ENCODE measurements at places on chromosomes 13 and 19.

GRCh38 chr19:48506138-48506733 is 5.4 kb downstream of the LMTK3 start:
- no peak for DNase-seq

DNA sequence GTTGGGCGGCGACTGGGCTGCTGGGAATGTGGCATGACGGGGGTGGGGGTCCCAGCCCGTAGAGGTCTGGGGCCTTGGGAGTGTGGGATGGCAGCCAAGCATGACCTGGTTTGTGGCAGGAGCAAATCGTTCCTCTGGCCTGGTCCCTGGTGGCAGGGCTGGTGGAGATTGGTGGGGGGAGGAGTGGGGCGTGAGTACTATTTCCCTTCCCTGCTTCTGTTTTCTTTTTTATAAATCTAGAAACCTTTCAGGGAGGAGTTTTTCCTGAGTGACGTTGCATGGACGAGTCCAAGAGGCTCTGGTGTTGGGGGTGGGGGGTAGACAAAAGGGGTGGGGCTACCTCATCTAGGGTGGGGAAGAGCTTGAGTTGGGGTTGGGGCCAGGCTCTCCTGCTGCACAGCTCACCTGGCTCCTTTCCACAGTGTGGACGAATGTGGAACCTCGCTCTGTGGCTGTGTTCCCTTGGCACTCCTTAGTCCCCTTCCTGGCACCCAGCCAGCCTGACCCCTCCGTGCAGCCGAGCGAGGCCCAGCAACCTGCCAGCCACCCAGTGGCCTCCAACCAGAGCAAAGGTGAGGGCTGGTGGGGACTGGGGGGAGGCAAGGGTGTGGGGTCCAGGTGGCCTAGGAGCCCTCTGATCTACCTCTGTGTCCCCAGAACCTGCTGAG is 15.4 kb upstream of the PRR19 start:
- peak; percentile 50 for DNase-seq

GRCh38 chr19:37413313-37414084 is 42.6 kb downstream of the ZNF527 start:
- no peak for DNase-seq

- peak; percentile 76 for DNase-seq
These were observed 67.8 kb downstream of the RASA3 start for GRCh38 chr13:114064450-114065140.

- peak; percentile 71 for DNase-seq
These were observed 7.0 kb upstream of the ZNF444 start for GRCh38 chr19:56133858-56134653.

DNA sequence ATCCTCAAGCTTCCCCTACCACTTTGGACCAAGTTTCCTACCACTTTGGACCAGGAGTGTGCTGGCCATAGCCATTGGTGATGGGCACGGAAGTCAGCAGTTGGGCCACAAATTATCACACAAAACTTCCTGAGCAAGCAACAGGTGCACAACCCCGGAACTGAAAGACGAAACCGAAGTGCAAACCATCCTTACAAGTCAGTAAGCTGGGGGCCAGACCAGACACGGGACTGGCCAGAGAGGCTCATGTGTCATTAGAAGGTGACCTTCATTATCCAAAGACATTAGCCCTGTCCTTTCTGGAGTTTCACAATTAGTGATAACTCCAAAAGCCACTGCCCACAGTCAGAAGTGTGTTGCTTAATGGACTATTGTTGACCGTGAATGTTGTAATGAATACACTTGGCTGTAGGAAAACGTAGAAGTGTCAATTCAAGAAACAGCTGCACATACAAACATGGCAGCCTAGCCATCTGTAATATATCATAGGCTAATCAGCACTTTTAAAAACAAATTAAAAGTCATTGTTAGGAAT is 244.1 kb upstream of the IRS2 start:
- DNase-seq = no peak

DNA sequence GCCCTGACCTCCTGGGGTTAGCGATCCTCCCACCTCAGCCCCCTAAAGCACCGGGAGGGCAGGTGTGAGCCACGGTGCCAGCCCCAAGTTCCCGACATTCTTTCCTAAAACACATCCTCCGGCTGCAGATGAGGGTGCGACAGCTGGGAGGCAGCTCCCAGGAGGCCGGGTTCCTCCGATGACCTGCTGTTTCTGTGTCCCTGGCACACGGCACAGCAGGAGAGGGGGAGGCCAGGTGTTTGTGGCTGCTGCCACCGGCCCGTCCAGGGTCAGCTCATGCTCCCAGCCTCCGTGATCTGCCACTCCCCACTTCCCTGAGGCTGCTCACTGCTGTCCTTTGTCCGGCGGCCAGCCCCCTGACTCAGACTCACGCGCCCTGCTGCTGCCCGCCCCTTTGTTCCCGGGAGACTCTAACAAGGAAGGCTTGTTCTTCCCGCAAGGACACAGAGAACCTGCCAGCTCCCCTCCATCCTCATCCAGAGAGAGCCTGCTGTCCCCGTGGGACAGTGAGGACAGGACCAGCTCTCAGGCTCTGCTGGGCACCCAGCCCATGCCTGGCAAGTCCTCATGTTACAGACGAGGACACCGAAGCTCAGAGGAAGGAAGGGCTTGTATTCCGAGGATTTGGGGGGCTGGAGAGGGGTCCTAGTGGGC is 10.6 kb upstream of the MADCAM1 start:
- DNase-seq = peak; percentile 89

DNA sequence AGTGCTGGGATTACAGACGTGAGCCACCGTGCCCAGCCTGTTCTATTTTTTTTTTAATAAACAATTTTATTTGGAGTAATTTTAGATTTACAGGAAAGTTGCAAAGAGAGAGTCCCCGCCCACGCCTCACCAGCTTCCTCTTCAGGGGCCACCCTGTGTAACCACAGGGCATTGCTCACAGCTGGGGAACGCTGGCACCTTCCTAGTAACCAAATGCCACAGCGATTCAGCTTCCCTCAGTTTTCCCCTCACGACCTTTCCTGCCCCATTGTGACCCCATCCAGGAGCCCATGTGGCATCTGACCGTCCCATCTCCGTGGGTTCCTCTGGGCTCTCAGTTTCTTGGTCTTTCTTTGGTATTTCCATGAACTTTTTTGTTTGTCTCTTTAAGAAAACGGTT is 83.9 kb downstream of the GNG7 start:
- DNase-seq = no peak

GRCh38 chr19:44955505-44956439 is 592 bp downstream of the CLPTM1 start:
- DNase-seq = no peak

DNA sequence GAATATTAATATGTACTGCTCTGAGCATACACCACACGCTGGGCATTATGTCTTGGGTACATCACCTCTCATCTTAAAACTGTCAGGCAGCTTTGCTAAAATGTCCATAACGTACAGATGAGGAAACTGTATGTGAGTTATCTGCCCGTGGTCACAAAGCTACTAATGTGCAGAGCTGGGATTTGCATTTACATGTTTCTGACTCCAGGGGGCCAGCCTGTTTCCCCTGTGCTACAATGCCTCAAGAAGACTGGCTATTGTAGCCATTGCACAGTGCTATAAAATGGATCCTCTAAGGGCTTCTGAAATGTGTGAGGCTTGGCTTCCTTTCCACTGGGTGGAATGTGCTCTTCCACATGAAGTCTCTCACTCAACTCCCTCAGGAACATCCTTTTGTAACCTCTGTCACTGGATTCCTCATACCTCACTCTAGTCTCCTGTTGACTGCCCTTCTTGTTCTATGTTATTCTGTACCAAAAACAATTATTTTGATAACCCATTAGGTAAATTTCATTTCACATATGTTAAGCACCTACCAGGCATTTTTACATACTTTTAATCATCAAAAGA is 95.6 kb upstream of the HTR2A start:
- no peak for DNase-seq

- no peak for DNase-seq
These were observed 720.7 kb downstream of the DIAPH3 start for GRCh38 chr13:59442944-59443486.

- DNase-seq = peak; percentile 33
These were observed 2.4 kb downstream of the TICAM1 start for GRCh38 chr19:4829001-4829712.

GRCh38 chr13:55439450-55439849 is 1701.3 kb upstream of the PRR20A start:
- peak; percentile 4 for DNase-seq

DNA sequence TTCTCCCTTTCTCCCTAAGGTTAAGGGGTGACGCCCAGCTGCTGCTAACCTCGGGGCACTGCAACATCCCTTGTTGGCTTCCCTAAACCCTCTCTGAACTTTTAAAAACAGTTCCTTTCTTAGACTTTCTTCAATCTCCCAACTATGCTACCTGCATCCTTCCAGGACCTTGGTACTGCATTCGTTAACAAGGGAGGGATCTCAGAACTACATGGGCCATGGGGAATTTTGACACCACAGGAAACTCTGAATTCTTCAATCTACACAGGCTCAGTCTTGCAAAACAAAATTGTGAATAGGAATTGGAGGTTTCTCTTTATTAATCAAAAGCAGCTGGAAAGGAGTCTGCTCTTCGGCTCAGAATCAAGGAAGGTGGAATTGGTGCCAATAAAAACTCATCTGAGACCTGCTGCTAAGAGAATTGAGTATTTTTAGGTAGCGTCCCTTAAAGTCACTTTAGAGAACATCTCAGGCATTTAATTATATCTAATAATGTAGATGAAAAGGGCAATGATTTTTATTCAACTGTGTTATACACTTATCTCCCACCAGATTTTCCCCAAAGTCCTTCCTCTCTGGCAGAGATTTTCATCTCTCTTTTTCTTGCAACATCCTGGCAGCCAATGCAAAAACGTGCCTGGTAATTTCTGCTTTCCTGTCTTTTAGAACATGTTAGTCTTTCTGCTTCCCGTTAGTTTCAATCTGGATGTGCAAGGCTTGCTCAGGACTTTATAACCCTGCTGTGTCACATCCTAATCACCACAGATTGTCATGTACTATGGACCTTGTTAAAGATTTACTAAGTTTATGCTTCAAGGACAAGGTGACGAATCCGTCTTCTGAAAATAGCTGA is 69.1 kb upstream of the SLC15A1 start:
- DNase-seq = peak; percentile 73

DNA sequence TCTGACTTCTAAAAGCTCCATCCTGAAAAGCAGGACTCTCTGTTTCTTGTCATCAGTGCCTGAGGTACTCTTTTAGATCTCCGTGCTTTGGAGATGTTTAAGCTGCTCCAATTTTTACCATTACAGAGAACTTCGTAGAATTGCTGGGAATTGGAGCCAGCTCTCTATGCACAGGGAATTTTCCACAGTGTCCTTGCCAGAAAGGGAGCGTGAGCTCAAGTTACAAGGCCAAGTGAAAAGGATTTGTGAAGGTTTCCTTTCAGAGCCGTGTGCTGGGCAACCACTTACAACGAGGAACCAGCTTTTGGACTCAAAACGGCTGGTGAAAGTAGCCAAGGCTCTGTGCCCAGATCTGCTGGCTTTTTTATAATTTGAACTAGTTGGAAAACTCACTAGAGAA is 82.6 kb downstream of the NUFIP1 start:
- peak; percentile 80 for DNase-seq

GRCh38 chr13:59672445-59672844 is 491.3 kb downstream of the DIAPH3 start:
- DNase-seq = no peak

DNA sequence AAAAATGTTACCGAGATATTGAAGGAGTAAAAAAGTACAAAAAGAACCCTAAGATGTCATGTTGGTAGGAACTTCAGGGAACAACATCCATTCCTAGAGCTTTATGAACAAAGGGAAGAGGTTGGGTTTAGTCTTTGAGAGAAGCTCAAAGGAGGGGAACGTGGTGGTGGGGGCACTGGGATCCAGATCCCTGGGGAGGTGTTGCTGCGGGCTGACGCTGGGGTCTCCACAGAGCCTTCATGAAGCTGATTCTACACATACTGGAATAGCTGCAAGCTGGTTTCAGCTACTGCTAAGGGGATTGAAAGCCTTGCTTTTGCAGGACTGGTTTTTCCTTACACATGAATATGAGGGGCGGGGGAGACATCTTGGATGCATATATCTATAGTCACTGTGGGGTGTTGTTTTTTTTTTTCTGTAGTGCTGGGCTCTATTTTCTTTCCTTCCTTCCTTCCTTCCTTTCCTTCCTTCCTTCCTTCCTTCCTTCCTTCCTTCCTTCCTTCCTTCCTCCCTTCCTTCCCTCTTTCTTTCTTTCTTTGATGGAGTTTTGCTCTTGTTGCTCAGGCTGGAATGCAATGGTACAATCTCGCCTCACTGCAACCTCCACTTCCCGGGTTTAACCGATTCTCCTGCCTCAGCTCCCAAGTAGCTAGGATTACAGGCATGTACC is 6.5 kb upstream of the MZF1 start:
- no peak for DNase-seq

DNA sequence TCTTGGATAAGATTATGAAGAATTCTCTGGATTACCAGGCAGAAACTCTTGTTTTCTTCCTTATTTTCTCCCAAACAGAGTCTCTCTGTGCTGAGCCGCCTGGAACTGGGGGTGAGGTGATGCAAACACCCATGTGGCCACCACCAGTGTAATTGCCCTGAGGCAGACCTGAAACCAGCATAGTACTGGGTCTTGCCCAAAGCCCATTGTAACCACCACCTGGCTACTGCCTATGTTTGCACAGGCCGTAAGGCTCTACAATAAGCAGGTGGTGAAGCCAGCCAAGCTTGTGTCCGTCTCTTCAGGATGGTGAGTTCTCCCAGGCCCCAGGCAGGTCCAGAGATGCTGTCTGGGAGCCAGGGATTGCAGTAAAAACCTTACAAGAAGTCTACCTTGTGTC is 18.9 kb upstream of the KBTBD7 start:
- DNase-seq = no peak

GRCh38 chr13:42720113-42720857 is 61.1 kb upstream of the FAM216B start:
- no peak for DNase-seq

DNA sequence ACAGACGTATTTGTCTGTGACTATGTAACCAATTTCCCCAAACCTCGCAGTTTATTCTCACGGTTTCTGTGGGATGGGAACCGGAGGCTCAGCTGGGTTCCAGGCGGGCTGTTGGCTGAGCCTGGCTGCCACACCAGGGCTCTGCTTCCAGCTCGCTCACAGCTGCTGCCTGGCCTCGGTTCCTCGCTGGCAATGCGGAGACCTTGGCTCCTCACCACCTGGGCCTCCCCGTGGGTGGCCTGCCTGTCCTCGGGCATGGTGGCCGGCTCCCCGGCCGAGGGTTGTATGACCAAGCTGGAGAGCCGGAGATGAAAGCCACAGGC is 218.9 kb upstream of the MAB21L1 start:
- no peak for DNase-seq

- no peak for DNase-seq
These were observed 1562.9 kb upstream of the PRR20A start for GRCh38 chr13:55577847-55578210.

Measured in eye (tissue), 1 donor.